EL (cell line): ENCODE measurements at places on chromosomes 6 and 20.

GRCh38 chr20:62907384-62908317, 18.7 kb downstream of the DIDO1 start:
- no peak for DNase-seq

DNA sequence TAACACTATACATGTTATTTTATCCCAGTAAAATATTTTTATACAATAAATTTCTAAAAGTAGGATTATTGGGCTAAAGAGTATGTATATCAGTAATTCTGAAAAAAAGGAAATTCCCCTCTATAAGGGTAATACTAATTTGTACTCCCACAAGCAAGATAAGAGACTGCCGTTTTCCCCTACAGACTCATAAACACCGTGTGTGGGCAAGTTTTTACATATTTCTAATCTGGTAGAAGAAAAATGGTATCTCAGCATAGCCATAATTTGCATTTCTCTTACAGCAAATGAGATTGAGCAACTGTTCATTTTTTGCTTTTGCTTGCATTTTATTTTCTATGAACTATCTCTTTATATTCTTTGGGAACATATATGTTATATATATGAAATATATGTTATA, 26.0 kb upstream of the MYMX start:
- DNase-seq: no peak

GRCh38 chr20:61953037-61954021, 112.4 kb downstream of the TAF4 start:
- no peak for DNase-seq

- DNase-seq: peak; percentile 50
Observed at GRCh38 chr20:910870-911770, 5.0 kb downstream of the ANGPT4 start.

- DNase-seq: peak; percentile 80
Observed at GRCh38 chr20:44552950-44553908, 29.1 kb upstream of the PKIG start.

DNA sequence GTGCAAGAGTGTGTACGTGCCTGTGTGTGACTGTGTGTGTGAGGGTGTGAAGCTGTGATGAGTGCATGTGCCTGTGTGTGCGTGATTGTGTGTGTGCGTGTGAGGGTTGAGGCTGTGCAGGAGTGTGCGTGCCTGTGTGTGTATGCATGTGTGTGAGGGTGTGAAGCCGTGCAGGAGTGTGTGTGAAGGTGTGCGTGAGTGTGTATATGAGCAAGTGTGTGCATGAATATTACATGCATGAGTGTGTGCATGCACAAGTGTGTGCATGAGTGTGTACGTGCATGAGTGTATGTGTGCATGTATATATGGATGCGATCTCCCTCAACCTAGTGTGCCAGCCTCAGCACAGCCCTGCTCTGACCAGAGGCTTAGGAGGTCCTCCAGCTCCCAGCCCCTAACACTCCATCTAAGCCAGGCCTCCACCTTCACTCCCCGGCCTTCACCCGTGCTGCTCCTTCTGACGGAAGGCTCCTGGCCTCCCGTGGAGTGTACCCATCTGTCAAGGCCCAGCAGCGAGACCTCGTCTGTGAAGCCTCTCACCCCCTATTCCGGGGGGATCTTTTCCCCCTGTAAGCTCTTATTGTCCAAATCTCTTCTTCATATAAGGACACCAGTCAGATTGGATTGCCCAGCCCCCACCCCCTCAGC, 19.9 kb upstream of the PHACTR3 start:
- no peak for DNase-seq

GRCh38 chr6:16623731-16624130, 137.5 kb downstream of the ATXN1 start:
- no peak for DNase-seq

DNA sequence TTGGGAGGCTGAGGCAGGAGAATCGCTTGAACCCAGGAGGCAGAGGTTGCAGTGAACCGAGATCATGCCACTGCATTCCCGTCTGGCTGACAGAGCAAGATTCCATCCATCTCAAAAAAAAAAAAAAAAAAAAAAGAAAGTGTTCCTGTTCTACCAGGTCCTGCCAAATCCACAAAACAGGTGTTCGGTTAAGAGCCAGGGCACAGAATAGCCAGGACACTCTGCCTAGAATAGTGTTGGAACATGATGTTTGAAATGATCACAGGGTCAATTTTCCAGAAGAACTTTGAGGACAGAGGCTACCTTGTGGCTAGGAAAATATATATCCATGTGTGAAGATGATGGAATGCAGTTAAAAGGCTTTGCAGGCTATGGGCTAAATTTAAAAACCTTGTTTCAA, 63.6 kb upstream of the TRAF3IP2 start:
- no peak for DNase-seq

DNA sequence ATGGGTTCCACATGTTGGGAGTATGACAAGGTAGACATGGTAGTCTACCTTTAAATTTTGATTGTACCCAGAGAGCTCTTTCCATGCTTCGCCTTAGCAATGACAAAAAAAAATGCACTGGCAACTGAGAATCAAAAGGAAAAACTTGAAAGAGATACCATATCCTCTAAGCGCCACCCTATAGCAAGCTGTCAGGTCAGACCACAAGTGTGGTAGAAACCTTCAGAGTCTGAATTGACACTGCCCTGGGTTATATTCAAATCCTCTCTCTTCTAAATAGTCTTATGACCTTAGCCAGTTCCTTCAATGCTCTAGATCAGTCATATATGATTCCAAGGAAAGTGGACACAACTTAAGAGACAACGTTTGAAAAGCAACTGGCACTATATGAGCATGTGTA, 45.6 kb upstream of the SMLR1 start:
- no peak for DNase-seq

DNA sequence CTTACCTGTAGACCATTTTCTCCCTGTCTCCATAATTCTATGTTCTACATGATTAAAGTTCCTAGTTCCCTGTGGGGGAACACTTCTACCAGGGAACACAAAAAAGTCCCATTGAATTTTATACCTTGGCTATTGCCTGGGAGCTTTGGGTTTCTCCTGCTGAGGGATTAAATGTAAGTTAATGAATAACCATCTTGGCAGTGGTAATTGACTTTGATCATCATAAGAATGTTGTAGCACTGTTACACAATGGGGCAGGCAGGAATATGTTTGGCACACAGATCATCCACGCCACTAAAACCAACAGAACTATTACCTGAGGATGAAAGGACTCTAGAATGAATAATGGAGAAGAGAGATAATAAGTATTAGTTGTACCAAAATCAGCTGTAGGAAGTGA, 1106.2 kb upstream of the GJE1 start:
- no peak for DNase-seq

GRCh38 chr20:63567386-63568169, 6.5 kb downstream of the HELZ2 start:
- DNase-seq: no peak

GRCh38 chr6:39240155-39240757, 11.0 kb upstream of the KCNK5 start:
- no peak for DNase-seq

GRCh38 chr6:93017626-93018025, 401.7 kb downstream of the EPHA7 start:
- DNase-seq: no peak
